ENCODE measurements at places on chromosomes 5 and 9.

GRCh38 chr5:139651853-139652787, 4.0 kb downstream of the CXXC5 start:
- DNase-seq: peak; percentile 36

DNA sequence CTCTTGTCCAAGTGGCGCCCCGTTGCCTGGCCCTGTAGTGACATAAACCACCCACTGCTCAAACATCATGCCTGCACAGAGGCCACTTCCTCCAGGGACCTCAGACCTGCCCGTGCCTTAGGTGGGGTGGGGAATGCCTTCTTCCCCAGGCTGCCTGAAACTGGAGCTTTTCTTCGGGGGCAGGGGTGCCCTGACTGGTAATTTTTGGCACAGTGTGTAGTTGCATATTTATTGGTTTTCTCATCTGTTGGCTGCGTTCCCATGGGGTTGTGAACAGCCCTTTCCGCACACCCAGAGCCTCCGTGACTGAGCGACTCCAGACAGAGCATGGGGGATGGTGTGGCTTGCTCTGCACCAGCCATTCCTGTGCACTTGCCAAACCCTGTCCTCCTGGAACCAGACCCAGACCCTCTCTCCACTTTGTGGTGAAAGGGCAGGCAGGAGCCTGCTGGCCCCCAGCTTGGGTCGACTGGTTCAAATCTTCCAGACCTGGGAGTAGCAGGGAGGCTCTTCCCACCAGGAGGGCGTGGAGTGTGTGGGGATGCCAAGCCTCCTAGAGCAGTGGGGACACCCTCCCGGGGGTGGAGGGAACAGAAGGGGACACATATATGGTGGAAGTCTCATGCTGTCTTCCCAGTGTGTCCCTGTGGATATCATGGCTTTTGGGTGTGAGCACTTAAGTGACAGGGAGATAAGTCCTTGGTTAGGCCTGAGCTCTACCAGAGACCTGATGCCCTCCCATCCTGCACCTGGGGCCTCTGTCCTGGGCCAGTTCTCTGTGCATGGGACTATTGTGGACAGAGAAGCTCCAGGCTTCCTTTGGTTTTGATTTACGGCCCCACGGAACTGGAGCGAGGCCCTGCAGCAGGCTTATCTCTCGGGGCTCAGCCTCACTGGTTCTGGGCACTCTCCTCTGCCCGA, 39.6 kb downstream of the WNK2 start:
- DNase-seq: no peak

GRCh38 chr5:149289301-149289700, 17.6 kb downstream of the AFAP1L1 start:
- DNase-seq: no peak

DNA sequence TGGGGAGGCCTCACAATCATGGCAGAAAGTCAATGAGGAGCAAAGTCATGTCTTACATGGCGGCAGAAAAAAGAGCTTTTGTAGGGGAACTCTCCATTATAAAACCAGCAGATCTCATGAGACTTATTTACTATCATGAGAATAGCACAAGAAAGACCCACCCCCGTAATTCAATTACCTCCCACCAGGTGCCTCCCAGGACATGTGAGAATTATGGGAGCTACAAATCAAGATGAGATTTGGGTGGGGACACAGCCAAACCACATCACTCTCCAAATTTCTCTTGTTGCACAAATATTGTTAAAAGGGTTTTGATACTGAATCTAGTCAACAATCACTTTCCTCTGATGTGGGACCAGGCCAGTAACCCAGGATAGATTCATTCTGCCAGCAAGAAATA, 1176.1 kb downstream of the CDH9 start:
- no peak for DNase-seq

DNA sequence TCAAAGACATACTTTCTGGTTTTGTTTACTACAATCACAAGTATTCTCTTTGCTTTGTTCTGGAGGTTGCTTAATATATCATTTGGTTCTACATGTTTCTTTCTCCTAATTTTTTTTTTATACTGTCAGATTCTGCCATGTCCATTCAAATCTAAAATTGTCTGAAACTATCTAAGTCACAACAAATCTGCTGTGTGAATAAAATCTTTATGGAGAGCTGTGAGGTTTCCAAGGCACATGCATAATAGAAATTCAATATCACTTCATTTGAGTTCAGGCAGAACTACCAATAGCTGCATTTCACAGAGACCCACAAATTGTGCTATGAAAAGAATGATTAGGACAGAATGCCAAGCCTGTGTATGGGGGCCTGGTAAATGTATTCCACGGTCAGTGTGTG, 346.9 kb upstream of the ARRDC3 start:
- DNase-seq: no peak

DNA sequence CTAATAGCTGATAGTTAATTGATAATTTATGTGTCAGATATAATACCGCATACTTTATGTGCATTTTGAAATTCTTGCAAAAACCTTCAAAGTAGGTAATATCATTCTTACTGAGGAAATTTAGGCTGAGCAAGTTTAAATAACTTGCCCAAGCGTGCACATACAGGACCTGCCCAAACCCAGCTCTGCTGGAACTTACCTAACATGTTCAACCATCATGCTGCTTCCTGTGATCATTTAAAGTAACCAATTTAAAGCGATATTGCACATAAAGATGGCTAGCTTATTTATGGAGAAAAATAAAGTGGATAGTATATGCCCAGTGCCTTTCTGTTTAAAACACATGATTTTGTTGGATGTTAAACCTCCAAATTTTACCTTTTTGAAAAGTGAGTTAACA, 4.3 kb downstream of the FAM174A start:
- DNase-seq: no peak

GRCh38 chr5:34826347-34826746, 12.6 kb upstream of the TTC23L start:
- DNase-seq: no peak

- no peak for DNase-seq
Observed at GRCh38 chr9:3200331-3200774, 325.4 kb downstream of the RFX3 start.

GRCh38 chr5:88145611-88146467, 122.8 kb downstream of the TMEM161B start:
- no peak for DNase-seq

DNA sequence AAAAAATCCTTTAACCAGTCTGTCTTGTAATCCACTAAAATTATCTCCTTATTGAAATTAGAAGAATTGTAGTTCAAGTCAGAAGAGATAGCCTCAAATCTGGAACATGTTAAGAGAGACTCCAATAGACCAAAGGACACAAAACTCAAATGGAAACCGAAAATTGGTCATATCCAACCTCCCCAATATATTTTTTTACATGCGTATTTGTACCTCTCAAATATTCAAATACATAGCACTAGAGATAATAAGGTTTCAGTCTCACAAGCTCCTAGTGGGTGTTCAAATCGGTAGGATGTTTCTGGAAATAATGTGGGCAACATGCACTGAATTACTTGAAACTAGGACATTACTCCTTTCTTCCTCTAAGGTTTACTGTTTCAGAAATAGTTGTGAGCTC, 33.5 kb downstream of the EPB41L4A start:
- no peak for DNase-seq

DNA sequence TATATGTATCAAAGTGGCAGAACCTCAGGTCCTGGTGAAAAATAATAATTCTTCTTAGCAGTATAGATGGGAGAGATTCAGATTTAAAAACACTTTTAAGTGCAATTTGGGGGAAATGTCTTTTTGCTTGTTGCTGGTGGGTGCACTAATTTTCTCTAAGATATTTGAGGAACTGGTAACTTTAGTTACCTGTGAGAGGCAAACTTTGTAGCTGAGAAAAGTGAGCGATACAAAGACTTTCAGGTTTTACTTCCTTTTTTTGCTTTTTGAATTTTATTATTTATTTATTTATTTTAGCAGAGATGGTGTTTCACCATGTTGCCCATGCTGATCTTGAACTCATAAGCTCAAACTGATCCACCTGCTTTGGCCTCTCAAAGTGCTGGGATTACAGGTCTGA, 303.1 kb upstream of the PTGER4 start:
- DNase-seq: no peak

DNA sequence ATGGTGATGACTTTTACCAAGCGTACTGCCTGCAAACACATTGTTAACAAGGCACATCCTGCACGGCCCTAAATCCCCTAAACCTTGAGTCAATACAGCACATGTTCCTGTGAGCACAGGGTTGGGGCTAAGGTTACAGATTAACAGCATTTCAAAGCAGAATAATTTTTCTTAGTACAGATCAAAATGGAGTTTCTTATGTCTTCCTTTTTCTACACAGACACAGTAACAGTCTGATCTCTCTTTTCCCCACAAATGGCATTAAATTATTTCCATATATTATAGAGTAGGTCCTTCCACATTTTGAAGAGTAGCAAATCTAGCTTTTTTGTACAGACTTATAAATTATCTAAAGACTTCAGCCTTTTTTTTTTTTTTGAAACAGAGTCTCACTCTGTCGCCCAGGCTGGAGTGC, 1.6 kb upstream of the TMEM141 start:
- DNase-seq: no peak

- DNase-seq: no peak
Observed at GRCh38 chr5:96726802-96727201, 64.6 kb downstream of the CAST start.

DNA sequence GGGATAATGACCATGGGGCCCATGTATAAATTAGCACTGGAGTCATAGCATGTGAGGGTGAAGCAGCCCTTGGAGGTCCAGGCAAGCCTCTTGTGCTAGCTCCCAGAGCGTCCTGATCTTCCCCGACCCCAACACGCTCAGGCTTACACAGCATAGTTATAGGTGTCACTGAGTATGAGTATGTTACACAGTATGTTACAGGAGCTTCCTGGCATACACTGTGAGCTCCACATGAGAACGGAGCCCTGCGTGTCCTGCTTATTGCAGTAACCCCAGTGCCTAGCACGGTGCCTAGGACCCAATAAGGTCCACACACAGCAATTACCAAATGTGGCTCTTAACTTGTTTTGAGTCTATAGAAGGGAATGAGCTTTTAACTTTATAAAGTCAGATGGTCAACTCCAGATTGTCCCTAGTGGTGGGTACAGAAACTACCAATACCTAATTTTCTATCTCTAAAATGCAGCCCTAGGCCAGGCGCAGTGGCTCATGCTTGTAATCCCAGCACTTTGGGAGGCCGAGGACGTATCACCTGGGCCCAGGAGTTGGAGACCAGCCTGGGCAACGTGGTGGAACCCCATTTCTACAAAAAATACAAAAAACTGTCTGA, 64.1 kb downstream of the PLAC8L1 start:
- no peak for DNase-seq

DNA sequence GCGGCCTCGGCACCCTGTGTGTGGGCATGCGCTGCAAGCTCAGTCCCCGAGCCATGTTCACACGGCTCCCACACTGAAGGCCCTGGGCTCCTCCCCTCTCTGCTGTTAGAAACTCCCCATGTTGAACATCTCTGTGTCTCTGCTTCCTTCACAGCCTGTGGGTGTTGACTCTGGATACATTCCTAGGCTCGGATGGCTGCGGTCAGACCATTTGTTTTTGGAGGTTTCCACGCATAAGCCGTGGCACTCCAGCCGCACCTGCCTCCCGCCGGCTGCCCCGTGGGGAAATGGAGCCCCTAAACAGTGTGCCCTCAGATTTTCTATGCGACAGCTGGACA, 31.2 kb upstream of the LRRC14B start:
- DNase-seq: no peak

DNA sequence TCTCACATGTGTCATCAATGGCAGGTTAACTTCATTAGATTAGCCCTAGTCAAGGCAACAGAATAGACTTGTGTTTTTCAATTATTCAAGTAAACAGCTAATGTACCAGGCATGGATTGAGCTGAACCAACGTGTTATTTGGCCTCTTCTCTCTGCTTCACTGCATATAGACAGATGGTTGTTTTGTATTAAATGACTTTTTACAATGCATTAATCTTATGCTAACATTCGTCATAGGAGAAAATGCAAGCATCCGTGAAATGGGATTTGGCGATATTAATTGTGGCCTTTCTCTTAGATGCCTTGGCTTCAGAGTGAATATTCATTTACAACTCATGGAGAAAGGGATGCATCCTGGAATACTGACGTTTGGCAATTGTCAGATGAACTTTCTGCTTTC, 208.0 kb downstream of the KCTD16 start:
- no peak for DNase-seq

DNA sequence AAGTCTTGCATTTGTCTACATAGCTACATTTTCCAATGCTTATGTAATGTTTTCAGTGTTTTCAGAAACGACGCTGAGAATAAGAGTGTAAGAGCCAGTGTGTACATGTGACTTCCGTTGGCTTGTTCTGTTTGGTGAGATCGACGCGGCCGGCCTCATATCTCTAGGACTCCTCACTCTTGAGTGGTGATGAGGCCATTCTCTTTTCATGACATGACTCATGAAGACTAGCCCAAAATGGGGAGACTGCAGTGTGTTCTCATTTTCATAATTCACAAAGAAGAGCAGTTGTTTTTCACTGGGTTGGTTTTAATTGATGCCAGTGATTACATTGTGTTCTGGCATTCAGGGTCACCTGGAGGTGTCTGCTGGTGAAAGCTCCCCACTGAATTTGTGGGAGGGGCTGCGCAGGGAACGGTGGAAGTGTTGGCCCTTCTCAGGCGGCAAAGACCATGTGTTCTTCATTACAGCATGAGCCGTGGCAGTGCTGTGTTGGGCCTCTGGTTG, 131.5 kb upstream of the OTULINL start:
- no peak for DNase-seq

DNA sequence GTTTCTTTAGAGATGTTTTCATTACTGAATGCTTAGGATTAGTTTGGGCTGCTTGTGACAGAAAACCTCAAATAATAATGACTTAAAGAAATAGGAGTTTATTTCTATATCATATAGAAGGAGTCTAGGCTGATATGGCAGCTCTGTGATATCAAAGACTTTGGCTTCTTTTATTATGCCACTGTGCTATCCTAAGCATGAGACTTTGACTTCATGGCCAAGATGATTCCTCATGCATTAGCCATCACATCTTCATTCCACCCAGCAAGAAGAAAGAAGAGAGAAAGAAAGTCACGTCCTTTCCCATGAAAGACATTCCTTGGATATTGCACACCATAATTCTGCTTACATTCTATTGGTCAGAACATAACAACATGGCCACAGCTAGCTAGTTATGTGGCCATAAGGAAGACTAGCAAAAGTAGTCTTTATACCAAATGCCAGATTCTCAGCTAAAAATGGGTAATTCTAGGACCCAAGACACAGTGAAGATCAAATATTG, 76.2 kb downstream of the DAPK1 start:
- no peak for DNase-seq

- DNase-seq: peak; percentile 77
Observed at GRCh38 chr9:35115680-35116538, at the start of gene ATOSB. ATOSB (minus strand) TSS chr9:35115862; CDS start chr9:35108274, 7,588 bp downstream.

DNA sequence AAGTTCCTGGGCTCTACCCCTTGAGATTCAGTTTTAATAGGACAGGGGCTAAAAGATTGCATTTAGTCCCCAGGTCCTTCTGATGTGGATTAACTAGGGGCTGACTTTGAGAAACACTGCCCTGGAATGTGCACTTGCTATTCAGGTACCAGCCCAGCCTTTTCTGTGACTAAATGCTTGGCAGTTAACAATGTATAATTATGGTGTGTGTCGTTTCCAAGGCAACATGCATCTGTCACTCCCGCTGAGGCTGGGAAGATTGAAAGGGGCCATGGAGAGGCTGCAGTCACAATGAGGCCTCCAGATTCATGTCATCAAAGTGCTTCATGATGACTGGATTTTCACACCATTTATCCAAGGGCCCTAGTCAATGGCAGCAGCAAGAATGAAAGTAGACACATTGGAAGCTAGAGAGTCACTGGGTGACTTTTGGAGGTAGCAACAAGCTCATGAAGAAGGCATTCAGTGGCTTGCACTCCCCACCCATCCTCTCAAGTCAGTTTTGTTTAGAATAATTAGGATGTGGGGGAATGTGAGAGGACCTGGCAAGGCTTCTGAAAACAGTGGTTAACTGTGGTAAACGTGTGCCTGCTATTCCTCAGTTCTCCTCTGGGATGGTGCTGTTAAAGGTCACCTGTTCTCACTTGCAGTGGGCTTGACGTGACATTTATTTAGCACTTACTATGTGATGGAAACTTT, 28.3 kb downstream of the RAI14 start:
- no peak for DNase-seq
